ENCODE measurements at places on chromosomes 4 and X. TPM values are rescaled to one million over a fixed set of nuclear protein-coding genes. Genes with fewer than 3 reads are reported as not detected.

DNA sequence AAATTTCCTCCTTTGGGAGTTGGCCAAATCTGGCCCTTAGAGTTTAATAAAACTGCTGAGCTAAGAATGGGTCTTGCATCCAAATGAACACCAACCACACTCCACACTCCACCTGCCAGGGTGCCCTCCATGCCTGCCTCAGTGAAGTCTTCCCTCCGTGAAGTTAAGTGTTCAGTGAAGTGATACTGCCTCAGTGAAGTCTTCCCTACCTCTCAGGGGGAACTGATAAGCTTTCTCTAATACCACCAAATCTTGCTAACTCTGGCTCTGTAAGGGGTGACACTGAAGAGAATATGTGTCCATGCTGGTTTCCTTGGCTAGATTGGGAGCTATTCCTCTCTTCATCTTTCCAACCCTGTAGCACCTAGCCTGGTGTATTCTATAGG is 27.9 kb downstream of the MED28 start:
- DNase-seq: no peak

DNA sequence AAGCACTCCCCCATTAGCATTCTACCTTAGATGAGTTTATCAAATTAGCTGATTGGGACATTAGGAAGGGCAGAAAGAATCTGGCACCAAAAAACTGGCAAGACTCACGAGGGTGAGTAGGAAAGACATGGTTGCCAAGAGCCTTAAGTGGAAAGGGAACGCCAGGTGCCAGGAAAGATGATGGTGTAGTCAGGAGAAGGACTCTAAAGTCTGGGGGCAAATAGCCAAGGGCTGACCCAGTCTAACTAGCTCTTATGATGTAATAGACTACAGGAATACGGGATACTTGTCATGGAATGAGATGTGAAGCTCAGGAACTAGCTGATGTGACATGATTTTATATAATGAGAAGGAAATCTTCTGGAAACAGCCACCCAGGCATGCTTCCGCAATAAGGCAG is 94.8 kb downstream of the MBNL3 start:
- no peak for DNase-seq

DNA sequence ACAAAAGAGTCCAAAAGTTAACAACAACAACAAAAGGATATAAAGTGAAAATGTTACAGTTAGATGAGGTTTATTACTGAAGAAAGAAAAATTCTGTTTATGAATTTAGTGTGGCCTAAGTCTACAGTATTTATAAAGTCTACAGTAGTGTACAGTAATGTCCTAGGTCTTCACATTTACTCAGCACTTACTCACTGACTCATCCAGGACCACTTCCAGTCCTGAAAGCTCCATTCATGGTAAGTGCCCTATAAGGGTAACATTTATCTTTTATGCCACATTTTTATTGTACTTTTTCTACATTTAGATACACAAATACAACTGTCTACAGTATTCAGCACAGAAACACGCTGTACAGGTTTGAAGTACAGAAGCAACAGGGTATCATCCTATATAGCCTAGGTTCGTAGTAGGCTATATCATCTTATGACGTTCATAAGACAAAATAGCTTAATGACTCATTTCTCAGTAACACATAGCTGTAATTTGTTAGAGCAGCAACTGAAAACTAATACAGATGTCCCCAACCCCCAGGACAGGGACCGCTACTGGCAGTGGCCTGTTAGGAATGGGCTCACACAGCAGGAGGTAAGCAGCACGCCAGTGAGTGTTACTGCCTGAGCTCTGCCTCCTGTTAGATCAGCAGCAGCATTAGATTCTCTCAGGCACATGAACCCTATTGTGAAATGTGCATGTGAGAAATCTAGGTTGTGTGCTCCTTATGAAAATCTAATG is 61.3 kb downstream of the CENPC start:
- DNase-seq: no peak

DNA sequence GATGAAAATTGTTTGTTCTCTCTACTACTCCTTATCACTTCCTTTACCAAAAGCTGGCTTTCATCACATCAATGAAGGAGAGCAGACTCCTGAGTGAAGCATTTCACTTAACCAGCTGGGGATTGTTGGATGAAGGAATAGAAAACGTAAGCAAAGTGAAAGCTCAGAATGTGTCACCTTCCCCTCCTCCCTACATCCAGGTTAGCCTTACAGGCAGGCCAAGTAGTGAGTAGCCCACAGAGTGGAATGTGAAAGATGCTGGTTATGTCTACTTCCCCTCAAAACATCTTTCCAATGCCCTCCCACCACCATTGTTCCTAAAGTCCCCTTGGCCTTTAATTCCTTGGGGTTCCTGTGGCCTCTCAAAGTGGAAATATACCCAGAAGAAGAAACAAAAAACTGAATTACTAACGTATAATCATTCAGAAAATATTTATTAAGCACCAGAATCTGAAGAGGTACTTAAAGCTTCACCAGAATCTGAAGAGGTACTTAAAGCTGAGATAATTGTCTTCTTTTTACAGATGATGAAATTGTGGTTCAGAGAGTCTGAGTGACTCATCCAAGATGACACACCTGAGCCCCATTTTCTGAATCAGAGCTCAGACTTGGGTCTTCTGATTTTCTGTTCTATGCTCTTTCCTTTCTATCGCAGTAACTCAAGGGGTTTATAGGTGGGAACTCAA is 6.5 kb downstream of the P2RY4 start:
- no peak for DNase-seq

TXK gene
- 3.1 TPM for polyA plus RNA-seq

DNA sequence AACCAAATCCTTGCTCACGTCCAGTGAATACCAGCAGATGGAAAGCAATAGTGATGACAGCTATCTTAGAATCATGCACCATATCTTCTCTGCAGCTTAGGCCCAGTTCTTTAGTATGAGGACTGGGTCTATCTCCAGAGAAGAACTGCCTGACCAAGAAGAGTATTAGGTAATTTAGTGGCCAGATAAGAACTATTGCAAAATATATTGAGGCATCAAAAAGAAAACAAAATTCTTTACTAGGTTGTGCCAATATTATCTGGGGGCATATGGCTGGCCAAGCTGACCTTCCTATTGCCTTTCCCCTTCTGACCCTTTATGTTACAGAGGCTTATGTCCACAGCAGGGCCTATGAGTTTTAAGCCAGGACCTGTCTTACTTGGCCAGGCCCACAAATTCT is 91.2 kb downstream of the RLIM start:
- DNase-seq: no peak

GRCh38 chr4:126701756-126702155 is 931.0 kb upstream of the INTU start:
- no peak for DNase-seq

GRCh38 chr4:39616651-39617050 is 22.0 kb downstream of the SMIM14 start:
- DNase-seq: no peak

FGD1 gene
- polyA plus RNA-seq: 5.2 TPM

GRCh38 chr4:60020389-60020788 is 1179.7 kb upstream of the ADGRL3 start:
- DNase-seq: no peak

SLC34A2 gene
- 10.0 TPM for polyA plus RNA-seq

FOXR2 gene
- polyA plus RNA-seq: 2.3 TPM

DNA sequence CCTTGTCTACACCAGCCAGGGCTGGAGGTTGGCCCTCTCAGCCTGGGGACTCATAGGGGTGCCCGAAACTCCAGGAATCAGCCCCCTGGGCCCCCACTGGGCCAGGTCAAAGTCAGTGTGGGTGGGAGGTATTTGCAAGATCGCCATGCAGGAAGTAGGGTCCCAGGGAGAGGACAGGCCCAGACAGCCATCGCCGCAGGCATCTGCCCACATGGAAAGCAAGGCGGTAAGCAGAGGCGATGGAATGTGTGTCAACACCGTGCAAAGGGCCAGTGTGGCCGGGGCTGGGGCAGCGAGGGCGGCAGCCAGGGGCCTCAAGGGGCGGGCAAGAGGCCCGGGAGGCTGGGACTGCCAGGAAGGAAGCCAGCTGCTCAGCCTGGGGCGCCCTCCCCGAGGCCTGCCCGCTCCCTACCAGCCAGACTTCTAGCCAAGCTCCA is 19.3 kb upstream of the DUSP9 start:
- DNase-seq: no peak

DNA sequence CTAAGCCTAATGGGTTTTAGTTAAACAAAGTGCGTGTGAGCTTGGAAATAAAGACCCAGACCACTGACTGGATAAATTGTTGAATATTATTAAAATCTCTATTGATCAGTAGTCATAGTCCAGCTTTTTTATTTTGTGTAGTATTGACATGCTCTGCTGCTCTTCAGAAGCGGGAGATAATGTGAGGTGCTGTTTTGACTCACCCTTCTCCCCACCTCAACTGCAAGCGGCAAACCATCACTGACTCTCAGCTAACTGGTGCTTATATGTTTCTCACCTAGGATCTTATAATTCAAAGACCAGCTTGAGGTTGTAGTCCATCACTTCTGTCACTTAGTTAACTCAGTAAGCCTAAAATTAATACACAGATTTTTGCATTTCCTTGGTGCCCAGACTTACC is 72.2 kb downstream of the COMMD8 start:
- DNase-seq: no peak

- peak; percentile 79 for DNase-seq
Observed at GRCh38 chr4:139301821-139302611, at the start of gene NDUFC1. Gene NDUFC1, minus strand, starts transcription at chr4:139302477. Its CDS starts 6,679 bp downstream, at chr4:139295798.

DNA sequence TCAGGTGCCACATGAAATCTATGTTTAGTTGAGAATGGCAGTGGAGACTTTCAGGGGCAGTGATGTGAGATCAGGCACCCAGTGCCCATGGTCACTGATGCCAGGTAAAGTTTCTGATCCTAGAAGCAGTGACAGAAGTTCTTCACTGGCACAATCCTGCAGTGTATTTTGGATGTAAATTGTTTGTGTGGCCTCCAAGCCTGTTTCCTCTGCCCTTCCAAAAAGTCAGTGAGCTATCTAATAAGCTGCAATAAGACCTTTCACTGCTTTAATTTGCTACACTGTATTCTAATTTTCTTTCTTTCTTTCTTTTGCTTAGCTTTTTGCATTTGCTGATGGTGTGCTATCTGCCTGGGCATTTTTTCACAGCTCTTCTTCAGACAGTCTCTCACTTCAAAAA is 1348.6 kb downstream of the ADGRL3 start:
- DNase-seq: no peak

DNA sequence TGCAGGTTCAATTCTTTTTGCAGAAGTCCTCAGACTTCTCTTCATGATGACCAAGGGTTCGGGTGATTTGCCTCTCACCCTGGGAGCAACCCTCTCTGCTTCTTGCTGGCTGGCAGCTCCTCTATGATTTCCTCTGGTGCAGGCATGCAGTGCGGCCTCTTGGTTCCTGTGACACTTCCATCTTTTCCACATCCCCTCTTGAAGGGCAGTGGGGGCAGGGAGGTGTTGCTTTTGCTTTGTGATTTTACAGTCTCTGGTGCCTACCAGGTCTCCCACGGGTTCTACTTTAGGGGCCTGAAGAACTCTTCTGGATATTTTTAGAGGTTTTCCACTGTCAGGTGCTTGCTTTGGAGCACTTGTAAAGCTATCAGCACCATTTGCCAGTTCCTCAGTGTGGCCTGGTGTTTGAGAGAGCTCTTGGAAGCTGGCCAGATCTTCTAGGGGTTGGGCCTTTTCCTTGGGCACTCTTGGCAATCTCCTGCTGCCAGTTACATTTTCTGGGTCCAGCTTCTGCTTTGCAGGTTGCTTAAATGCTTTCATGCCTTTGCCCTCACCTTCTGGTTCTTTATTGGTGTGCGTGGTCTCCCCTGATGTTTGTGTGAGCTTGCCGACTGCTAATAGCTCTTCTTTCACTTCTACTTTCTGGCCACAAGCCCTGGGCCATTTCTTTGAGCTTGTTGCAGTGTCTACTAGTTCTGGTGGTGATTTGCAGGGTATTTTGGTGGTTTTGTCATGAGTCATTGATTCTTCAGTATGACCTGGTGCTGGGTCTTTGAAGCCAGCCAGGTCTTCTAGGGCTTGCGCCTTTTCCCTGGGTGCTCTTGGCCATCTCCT is 11.5 kb upstream of the CHST7 start:
- DNase-seq: no peak

DNA sequence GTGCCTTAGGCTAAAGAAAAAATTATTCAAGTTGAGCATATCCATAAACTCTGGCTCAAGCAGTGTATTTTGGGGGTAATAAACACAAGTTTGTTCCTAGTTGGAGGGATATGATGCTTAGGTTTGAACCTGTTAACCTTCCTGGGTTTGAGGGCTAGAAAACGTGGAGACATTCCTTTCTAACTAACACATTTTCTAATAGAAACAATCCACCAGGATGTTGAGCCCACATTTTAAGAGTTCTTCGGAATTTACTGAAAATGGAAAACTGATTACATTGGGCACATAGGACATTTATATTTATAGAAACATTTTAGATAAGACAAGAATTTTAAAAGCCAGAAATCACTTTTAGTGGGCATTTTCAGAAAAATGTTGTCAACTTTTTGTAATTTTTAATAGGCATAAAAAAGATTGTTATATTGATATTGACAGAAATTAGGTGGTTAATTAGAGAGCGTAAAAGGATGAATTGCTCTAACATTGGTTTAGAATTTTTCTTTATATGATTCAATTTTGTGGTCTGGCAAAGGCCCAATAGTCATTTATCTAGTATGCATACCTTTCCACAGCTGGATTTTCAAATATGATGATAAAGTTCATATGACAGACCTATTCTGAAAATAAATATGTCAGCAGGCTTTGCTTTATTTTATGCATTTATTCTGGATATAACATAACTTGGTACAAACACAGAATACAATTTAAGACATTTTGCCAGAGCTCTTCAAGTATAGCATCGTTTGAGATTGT is 49.2 kb downstream of the CEP44 start:
- no peak for DNase-seq

GSX2 gene
- polyA plus RNA-seq: 1.1 TPM

DNA sequence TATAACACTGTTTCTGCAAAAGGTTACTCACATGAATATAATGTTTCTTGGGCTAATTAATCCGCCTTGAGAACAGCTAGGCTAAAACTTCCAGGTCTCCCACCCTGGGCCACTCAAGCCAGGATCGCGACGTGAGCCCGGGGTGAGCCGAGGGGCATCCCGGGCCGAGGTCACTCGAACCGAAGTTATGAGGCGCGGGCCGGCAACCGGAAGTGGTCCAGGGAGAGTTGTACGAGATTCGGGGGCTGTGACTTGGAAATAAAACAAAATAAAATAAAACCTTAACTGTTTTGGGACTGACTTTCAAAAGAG is 317 bp downstream of the CMC4 start:
- no peak for DNase-seq

- no peak for DNase-seq
Observed at GRCh38 chr4:126753592-126753991, 879.2 kb upstream of the INTU start.

- DNase-seq: no peak
Observed at GRCh38 chr4:25386926-25387325, 9.9 kb downstream of the ANAPC4 start.

GRCh38 chr4:185304541-185304940 is 91.2 kb downstream of the LRP2BP start:
- DNase-seq: no peak

UGT2B7 gene
- polyA plus RNA-seq: 1.5 TPM

SSX4 gene
- polyA plus RNA-seq: 5.3 TPM

CFAP299 gene
- polyA plus RNA-seq: 51.9 TPM

NAA11 gene
- polyA plus RNA-seq: 17.9 TPM

GRCh38 chr4:99144587-99144986 is 490 bp upstream of the ADH4 start:
- DNase-seq: no peak
